ENCODE measurements at places on chromosomes 13 and 19.
A peak's percentile ranks its signal among the peaks of the same experiment; 100 is the strongest.

- DNase-seq, result no peak
Observed at GRCh38 chr19:34362679-34363069, 2.3 kb upstream of the GPI start.

- DNase-seq, result no peak
Observed at GRCh38 chr13:51147732-51148131, 36.7 kb upstream of the C13orf42 start.

DNA sequence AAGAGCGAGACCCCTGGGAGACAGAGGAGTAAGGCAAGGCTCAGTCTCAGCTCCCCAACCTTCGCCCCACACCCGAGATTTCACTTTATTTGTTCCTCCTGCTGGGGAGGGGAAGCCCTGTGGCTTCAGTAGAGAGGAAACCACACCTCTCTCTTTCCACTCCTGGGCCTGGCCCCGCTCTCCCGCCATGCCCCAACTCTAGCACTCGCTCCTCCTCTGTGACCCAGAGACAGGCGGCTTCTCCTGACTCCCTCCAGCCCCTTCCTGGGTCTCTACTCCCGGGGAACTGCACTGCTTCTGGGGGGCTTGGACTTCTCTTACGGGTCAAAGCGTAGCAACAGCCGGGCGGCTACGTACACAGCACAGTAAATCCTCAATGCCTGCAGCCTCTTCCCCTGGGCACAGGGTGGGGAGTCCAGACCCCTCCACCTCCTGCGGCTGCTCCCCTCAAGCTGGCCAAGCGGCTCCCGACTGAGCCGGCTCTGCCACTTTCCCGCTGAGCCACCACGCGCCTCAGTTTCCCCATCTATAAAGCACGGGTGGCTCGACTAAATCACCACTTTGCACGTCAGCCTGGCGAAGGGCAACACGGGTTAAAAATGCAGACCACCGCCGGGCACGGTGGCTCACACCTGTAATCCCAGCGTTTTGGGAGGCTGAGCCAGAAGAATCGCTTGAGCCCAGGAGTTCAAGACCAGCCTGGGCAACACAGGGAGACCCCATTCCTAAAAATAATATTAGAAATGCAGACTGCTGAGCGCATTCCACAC lies 1.4 kb downstream of the RNF126 start:
- no peak for DNase-seq

DNA sequence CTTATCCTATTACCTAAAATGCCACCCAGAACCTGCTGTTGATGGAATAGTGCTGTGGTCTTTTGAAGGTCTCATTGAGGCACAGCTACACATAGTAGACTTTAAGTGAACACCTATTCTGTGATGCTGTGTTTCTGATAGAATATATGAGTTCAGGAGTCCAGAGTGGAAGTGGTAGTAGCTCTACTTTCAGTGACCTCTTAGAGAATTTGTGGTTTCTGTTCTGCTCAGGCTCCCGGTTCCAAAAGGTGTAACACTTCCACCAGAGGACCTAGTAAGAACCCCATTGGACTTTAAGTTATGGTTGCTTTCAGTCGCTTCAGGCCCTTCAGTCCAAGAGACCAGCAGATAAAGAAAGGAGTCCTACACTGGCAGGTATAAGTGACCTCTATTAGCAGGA lies 11.4 kb upstream of the MYCBP2 start:
- no peak for DNase-seq

DNA sequence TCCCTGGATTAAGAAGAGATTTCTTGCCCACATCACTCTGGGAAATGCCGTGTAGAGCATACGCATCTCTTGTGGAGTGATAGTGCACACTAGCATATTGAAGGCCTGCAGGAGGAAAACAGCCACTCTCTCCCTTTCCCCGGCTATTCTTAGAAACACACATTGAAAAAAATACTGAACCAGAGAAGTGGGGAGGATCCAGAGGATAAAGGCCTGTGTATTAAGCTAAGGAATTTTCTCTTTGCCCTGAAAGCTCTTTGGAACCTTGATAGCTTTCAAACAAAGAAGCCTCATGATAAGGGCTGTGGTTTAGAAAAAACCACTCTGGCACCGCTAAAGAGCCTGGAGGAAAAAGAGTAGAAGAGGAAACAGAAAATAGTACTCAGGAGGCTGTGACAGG lies 386.1 kb upstream of the NBEA start:
- DNase-seq, result peak; percentile 39

DNA sequence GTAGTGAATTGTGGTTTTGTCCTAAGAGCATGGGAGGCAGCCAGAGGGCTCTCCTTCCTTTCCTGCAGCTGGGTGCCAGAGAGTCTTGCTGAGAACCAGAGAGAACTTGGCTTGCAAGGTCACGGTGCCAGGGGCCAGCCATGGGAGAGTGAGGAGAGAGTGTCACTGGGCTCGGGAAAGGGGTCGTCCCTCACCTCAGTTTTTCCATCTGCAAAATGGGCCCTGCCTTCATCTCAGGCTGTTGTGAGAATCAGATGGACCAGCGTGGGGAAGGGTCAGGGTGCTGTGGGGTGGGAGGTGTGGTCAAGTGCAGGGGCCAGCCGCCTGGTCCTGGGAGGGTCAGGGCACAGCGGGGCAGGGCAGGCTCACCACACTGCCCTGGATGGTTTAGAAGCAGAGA lies 7.3 kb downstream of the LRP3 start:
- no peak for DNase-seq
